ENCODE measurements at places on chromosomes 7 and 10. TPM values are rescaled to one million over a fixed set of nuclear protein-coding genes. Genes with fewer than 3 reads are reported as not detected.
A peak's percentile ranks its signal among the peaks of the same experiment; 100 is the strongest.

DNA sequence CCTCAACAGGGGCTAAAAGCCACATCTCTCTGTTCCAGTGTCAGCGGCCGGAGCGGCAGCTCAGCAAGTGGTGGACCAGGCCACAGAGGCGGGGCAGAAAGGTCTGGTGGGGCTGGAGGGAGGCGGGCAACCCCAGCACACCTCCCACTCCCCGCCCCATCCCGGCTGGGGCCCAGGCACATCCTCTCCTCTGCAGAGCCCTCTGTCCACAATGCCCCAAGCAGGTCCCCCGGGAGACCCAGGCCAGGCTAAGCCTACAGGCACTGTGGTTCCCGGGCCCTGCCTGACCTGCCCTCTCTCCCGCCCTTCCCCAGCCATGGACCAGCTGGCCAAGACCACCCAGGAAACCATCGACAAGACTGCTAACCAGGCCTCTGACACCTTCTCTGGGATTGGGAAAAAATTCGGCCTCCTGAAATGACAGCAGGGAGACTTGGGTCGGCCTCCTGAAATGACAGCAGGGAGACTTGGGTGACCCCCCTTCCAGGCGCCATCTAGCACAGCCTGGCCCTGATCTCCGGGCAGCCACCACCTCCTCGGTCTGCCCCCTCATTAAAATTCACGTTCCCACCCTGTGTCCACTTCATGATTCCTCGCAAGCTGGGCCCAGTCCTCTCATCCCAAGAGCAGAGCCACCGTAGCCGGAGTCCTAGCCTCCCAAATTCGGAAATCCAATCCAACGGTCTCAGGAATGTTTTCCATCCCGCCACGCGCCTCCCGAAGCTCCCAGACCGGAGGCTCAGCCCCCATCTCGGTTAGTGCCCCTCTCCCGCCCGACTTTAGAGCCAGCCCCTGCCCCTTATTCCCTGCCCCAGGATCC, 2.1 kb downstream of the ADIRF start:
- DNase-seq = peak; percentile 54

DNA sequence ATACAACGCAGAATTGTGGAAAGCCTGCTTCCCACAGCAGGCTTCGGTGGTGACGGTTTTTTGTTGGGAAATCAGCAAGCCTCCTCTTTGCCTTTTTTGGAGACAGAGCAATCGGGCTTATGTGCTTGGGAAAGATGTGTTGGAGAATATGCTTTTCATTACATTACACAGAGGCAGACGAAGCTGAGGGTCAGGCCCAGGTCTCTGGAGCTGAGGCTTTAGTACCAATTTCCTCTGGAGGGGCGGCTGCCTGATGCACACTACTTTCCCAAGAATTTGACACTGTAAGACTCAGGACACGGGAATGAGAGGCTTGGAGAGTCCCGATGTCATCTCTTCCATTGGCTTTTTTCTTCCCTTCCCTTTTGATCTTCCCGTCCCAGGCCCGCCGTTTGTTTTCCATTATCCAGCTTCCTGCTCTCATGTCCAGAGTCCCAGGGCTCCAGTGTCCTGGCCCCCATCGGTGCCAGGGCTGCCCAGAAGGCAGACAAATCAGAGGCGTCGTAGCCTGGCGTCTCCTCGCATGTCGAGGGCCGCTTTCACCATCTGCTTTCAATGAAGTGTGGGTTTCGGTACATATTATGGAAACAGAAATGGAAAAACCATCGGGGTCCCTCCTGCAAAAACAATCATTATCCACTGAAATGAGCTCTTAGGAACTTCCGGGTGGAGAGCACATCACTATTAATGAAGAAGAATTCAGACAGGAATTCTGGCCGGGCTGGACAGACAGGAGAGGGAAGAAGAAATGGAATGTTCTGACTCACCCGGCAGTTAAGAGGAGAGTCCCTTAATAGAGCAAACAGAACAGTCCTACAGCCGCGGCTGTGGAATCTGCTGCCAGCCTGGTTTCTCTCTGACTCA, 123.0 kb upstream of the JCAD start:
- DNase-seq = peak; percentile 36

DNA sequence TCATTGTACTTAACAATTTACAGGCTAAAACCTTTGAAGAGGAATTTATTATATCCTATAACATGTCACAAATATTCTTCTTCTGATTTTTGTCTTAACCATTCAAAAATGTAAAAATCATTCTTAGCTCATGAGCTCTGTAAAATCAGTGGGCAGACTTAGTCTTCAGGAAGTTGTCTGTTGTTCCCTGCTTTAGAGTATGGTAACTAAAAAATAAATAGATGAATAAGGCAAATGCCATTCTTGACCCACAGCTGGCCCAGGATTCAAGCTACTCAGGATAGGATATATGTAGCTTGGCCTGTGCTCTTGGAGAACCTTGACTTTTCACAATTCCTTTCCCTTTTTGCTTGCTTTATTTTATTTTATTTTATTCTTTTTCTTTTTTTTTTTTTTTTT, 51.5 kb downstream of the LRRC4 start:
- no peak for DNase-seq

DNA sequence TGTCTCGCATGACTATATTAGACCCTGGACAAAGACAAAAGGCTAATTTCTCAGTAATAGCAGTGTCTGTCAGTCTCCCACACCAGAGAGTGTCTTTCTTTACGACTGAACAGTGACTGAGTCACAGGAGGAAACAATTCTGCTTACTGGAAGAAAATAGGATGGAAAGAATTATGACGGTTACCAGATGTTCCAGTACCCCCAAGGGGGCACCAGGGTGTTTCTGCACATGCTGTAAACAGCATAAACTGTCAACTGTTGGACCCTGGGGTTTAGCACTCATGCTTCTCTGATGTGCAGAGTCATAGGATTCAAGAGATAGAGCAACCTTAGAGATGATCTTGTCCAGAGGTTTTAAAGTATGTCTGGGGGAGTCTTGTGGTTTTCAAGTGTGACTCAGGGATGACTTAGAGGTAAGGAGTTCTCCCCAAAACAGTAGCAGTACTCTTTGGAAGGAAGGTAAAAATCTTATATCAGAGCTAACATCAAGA, 291.7 kb downstream of the THSD7A start:
- DNase-seq = no peak

- no peak for DNase-seq
Measured at GRCh38 chr10:100745882-100746783, 751 bp downstream of the PAX2 start.

GRCh38 chr10:8360814-8361509, 306.5 kb downstream of the GATA3 start:
- no peak for DNase-seq

Gene NPC1L1
- total RNA-seq = 4.9 TPM

DNA sequence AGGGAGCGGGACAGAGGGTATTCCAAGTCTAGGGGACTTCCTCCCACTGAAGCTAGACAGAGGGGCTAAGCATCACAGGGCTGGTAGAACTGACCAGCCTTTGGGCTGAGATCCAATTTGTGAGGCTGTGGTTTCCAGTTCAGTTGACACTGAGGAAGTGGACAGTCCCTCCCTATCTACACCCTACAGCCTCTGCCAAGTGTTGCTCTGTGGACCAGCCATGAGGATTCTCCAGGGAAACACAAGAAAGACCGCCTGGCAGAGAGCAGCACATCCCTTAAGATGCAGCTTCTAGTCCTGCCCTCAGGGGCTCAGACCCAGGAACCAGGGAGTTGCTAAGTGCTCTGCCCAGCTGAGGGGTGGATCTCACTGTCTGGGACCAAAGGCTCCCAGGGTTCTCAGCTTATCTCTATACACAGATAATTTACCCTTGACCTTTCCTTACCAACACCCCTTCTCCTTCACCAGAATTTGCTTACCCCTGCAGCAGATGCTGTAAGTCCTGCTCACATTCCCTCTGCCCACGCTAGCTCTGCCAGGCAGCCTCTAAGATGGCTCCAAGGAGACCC, 252.0 kb downstream of the SKIDA1 start:
- DNase-seq = no peak

Gene CYP3A4
- not detected for total RNA-seq

Gene NRAP
- total RNA-seq = 0.18 TPM

Gene C10orf95
- not detected for total RNA-seq

Gene RNLS
- total RNA-seq = 12.0 TPM

Gene CALHM3
- not detected for total RNA-seq

GRCh38 chr10:64271983-64272382, 750.8 kb downstream of the REEP3 start:
- DNase-seq = no peak

- no peak for DNase-seq
Measured at GRCh38 chr10:89470628-89471027, 56.3 kb downstream of the IFIT5 start.

Gene VPS26A
- 33.0 TPM for total RNA-seq

GRCh38 chr10:86363833-86364490, 2.6 kb downstream of the GRID1 start:
- DNase-seq = peak; percentile 41

Gene MACROH2A2
- total RNA-seq = 9.8 TPM

Gene MALRD1
- 0.58 TPM for total RNA-seq

DNA sequence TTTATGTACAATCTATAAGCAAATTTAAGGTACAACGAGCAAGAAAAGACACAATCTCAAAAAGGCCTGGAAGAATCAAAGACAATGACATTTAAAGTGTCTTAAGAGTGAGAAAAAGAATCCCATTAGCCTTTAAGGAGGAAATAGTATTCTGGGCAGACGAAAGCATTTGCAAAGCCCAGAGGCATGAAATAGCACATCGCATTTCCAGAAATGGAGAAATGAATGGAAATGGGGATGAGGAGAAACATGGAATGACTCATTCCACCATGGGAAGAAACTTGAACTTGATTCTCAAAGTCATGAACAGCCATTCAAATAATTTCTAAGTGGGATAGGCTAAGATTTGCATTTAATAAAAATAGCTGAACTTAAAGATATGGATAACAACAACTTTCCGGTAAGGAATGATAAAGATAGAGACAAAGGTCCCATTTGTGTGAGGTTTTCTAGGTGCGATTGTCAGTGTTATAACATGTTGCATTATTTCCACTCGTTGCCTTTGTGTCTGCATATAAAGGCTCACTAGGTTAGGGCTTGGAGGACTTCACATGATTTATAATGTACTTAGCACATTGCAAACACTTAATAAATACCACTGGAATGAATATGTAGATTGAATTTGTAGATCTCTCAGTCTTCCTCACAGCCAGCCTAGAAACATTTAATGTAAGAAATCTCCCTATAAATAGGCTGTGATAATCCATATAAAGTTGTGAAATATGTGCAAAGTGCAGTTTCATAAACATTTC, 310.3 kb upstream of the KLF6 start:
- no peak for DNase-seq

DNA sequence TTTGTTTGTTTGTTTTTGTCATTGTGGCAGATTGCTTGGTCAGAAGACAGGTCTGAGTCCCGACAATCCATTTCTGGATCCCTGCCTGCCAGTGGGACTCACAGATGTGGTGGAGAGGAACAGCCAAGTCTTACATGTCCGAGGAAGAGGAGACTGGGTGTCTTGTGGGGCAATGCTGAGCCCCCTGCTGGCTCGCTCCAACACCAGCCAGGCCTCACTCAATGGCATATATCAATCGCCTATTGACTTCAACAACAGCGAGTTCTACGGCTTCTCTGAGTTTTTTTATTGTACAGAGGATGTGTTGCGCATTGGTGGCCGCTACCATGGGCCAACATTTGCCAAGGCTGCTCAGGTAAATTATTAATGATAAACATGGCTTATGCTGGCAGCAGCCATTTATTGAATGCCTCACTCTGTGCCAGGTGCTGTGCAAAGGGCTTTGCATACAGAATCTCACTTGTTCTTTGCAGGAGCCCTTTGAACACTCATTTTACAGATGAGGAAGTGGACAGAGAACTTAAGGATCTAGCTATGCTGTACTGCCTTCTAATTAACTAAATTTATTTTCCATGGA, 33.3 kb downstream of the COX15 start:
- no peak for DNase-seq

DNA sequence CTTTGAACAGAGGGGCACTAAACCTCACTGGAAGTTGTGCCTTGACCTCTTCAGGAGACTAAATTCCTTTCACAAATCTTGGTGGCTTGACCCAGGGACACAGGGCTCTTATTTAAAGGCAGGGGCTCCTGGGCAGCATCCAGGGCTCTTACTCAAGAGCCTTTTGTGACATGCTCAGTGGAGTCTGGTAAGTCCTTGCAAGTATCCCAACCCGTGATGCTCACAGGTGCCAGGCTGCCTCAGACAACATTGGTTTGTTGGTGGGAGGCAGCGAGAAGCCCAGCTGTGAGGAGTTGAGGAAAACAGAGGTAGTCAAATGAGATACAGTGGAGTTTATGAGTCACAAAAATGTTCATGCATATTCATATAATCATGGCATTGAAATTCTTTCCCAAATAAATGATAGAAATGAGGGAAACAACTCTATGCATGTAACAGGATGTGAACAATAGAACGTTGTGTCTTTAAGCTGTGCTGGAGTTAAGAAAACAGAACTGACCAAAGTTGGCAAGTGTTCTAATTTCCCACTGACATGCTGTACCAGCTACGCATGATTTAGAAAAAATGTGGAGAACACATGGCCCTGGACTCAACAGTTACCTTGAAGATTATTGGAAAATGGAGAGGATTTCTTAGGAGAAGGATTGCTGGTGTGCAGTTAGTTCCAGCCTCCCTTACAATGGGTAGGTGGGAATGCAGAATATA, 654.5 kb upstream of the COBL start:
- DNase-seq = no peak

DNA sequence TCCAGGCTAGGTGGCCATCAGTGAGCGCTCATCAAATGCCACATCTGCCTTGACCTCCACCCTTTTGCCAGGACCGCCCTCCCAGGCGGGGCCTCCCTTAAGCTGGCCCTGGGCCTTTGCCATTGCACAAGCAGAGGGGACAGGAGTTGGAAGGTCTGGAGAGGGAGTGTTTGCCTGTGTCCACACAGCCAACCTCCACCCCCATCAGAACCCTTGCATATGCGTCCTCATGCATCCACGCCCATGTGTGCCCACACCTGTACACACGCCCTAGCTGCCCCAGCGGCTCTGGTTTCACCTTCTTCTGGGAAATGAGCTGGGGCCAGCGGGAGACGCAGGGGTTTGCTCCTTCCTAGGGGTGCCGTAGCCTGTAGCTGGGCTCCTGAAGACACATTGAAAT, 64.0 kb downstream of the NEURL1 start:
- DNase-seq = peak; percentile 85

Gene ENO4
- total RNA-seq = not detected

Gene HPS6
- total RNA-seq = 14.0 TPM

GRCh38 chr7:81155654-81156373, 237.0 kb upstream of the SEMA3C start:
- peak; percentile 79 for DNase-seq

GRCh38 chr7:135342887-135343286, 109.2 kb downstream of the STRA8 start:
- no peak for DNase-seq

GRCh38 chr7:84112771-84113170, 81.8 kb downstream of the SEMA3A start:
- no peak for DNase-seq

GRCh38 chr7:70092314-70093204, 494.3 kb downstream of the AUTS2 start:
- DNase-seq = peak; percentile 77

Gene PLCE1
- 16.3 TPM for total RNA-seq

- DNase-seq = no peak
Measured at GRCh38 chr10:1603181-1603580, 134.1 kb downstream of the ADARB2 start.

Gene ASB4
- not detected for total RNA-seq

Gene CYP26A1
- not detected for total RNA-seq

GRCh38 chr7:16660702-16661464, 14.9 kb downstream of the BZW2 start:
- no peak for DNase-seq

Data from stomach (tissue), 19 donors.